ENCODE measurements at places on chromosomes 11 and 22.

GRCh38 chr11:61007383-61007955 lies 36.0 kb downstream of the CD6 start:
- no peak for DNase-seq

- no peak for DNase-seq
Observed at GRCh38 chr11:106399624-106400023, 322.2 kb downstream of the AASDHPPT start.

- no peak for DNase-seq
Observed at GRCh38 chr11:76329084-76329648, 51.8 kb downstream of the THAP12 start.

GRCh38 chr11:78038697-78039313 lies 15.7 kb upstream of the KCTD14 start:
- DNase-seq: no peak

DNA sequence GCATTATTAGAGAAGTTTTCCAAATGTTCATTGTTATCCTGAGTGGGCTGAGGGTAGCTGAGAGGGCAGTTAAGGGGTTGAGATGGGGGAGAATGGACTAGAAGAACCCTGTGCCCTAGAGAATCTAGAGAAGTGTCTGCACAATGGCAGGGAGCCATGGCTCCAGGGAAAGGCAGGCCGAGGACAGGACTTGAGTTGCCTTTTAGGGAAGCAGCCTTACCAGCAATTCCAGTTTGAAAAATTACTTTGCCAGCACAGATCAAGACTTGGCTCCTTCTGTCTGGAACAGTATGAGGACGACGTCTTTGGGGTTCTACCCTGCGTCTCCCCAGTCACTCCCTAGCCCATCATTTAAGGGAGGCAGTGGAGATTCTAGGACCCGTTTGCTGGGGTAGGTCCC lies 25.7 kb upstream of the MICAL3 start:
- no peak for DNase-seq

DNA sequence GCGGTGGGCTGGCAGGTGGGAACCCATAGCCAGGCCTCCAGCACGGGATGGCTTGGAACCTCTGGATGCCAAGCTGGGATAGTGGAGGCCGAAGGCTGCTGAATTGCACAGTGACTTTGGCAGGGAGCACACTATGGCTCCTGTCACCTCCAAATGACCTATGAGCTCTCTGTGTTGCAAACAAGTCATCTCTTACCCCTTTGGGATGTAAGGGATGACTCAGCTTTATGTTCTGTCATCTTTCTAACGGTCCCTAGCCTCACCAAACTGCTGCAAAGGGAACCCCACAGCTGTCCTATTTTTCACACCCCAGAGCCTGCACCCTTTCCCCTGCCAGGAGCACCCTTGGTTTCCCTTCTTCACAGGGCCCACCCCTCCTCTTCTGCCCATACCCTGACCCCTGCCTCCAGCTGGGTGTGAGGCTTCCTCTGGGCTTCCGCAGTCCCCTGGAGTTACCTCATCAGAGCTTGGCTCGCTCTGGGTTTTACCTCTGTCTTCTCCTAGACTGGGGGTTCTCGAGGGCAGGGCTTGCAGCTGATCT lies 2.7 kb upstream of the SCUBE1 start:
- no peak for DNase-seq

DNA sequence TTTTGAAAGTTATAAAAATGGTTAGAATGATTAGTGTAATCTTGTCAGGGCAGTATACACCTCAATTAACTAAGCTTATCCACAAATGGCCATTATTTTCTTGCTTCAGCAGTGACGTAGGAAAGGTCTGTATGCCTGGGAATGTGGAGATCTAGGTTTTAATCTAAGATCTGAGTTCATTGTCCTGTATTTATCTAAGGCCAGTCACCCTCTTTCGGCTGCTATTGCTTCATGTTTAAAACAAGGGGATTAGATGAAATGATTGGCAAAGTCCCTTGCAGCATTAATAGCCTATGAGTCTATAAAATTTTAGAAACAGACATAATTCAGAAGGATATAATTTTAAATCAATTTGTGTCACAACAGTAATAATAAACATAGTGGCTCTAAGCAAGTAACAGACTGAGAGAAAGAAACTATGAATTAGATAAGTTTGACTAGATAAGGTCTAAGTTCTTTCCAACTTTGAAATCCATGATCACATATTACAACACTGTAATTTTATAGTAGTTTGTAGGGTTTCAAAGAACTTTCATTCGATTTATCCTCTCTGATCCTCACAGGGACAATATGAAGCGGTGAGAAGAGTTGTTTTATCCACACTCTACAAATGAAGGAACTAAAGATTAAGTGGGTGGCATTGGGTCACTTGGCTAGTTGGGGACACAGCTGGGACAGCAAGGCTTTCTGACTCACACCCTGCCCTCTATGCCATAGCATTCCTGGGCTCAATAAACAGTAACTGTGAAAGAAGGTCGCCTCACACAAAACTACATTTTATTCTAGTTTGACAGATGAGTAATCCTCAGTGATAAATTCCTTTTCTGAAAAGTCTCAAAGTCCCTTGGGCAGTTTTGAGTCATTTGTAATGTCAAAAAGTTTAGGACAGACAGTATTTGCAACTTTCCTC lies 60.6 kb upstream of the RDX start:
- no peak for DNase-seq

DNA sequence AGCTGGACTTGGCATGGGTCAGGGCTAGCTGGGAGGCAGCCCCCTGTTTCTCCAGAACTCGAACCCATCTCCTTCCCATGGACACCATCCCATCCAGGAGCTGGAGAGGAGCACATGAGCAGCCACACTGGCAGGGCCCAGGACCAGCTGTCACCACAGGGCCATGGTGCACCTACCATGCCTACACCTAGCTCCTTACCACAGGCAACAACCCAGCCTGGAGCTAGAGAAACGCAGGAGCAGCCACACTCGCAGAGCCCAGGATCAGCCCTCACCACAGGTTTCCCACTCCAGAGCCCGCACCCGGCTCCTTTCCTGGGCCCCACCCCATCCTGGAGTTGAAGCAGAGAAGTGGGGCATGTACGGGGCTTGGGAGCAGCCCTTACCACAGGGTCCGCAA lies 50.2 kb downstream of the GAB4 start:
- no peak for DNase-seq

Data from NCI-H526 treated with DMSO at 0.1 percent for 48 hours (cell line).